Astrocyte (in vitro differentiated cells and primary cell): ENCODE measurements at places on chromosomes 11 and 22. TPM values are rescaled to one million over a fixed set of nuclear protein-coding genes. Genes with fewer than 3 reads are reported as not detected.

DNA sequence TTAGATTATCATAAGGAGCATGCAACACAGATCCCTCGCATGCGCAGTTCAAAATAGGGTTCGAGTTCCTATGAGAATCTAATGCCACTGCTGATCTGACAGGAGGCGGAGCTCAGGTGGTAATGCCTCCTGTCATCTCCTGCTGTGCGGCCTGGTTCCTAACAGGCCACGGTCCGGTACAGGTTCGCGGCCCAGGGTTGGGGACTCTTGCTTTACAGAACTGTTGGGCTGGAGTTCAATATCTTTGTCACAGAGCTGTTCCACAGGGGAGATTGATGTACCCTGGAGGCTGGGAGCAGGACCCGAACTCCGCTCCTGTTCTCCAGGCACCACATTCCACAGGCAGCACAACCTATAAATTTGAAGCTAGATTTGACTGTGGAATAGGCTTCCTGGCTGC, 358.1 kb upstream of the NARS2 start:
- no peak for DNase-seq

DNA sequence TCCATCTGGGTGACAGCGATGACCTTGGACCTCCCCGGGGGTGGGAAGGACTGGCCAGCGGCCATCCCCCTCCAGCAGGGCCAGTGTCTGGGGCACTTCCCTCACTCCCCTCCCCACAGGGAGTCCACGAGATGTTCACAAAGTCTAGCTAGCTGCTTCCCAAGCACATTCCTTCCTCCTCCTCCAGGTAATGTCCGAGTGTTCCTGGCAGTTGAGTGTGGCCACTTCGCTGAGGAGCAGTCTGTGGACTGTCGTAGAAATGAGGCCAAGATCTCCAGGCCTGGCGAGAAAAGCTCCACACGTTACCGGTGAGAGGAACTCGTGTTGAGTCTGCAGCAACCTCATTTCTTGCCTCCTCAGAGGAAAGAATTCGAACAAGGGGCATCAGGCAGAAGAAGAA, 425.5 kb downstream of the BRD1 start:
- no peak for DNase-seq

GRCh38 chr11:8290081-8290810, 26.6 kb upstream of the LMO1 start:
- no peak for DNase-seq

DNA sequence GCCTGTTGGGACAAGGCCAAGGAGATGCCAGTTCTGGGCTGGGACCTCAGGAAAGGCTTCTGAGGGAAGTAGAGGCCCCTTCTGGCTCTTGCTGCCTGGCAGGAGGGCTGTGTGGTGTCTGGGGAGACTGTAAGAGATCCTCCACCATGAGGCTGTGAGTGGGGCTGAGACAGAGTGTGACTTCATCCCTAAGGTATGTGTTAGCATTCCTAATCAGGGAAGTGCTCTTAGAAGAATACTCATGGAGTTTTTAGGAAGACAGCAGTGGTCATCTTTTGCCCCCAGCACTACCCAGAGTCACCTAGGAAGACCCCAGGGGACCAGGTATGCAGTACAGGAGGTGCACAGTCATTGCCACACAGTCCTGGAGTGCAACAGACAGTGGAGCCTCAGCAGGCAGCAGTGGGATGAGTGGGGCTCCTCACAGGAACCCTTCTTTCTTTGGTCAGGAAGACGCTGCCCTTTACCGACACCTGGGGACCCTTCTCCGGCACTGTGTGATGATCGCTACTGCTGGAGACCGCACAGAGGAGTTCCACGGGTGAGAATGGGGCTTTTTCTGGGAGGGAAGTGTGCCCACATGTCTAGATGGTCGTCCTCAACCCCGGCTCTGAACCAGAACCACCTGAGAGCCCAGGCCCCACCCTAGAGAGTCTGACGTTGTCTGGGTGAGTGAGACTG, 2.8 kb downstream of the RIC8A start:
- DNase-seq = peak; percentile 77

- DNase-seq = no peak
Observed at GRCh38 chr22:37092997-37093396, 16.5 kb downstream of the TMPRSS6 start.

DNA sequence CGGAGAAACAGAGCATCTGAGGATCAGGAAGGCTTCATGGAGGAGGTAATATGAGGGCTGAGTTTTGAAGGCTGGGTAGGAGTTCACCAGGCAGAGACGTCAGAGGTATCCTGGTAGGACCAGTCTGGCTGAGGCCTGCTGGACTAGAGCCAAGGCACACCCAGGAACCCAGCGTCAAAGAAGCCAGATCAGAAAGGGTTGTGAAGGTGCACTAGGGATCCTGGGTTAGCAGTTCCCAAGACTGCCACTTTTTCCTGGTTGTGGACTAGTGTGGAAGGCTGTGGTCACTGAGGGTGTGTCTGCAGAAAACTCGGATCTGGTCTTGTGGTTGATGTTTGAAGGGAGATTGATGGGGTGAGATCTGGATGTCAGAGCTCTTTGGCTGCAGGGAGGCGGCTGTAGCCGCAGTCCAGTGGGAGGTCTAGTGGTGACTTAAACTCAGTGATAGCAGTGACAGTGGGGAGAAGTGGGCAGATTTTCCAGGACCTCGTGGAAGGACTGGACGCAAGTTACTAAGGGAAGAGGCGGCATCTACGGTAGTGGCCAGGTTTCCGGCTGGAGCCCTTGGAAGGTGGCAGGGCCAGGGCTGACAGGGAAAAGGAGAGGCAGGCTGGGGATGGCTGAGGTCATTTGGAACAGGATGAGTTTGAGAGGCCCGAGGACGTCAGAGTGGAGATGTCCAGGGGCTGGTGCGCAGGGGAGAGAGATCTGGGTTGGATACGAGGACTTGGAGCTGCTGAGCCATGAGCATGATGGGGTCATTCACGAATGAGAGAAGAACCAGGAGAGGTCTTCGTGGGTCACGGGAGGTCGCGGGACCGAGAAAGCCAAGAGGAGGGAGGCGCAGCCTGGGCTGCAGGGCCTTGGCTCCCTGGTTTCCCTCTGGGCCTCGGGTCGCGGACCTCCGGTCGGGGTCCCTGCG, 10.9 kb downstream of the RELA start:
- peak; percentile 22 for DNase-seq

DNA sequence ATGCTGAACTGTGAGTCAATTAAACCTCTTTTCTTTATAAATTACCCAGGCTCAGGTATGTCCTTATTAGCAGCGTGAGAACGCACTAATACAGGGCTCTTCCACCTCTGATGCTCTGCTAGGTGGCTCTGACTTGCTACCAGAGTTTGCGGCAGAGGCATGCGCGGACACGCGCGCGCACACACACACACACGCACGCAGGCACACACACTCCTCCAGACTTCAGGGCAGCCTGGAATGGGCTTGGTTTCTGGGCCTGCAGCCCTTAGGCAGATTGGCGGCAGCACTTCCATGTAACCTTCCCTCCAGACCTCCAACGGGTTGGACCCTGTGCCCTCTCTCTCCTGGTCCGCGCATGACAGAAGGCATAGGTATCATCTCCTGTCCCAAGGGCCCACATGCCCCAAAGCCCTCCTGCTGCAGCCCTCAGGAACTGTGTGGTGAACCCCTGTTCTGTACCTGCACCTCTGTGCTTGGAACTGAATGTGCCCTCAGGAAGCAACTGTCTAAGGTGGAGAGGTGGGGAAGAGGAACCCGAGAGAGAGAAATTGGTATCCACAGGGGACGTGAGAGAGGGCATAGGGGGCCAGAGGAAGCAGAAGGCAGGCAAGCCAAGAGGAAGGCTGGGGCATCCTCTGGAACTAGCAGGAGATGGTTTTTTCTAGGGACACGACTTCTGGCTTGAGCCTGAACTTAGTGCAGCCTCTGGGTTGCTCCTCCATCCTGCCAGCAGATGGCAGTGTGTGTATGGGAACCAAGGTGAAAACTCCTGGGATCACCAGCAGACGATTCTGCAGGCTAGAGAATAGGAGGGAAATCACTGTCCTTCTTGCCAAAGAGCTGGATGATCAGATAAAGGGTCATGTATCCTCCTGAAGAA, 23.4 kb upstream of the RIC3 start:
- peak; percentile 40 for DNase-seq

DNA sequence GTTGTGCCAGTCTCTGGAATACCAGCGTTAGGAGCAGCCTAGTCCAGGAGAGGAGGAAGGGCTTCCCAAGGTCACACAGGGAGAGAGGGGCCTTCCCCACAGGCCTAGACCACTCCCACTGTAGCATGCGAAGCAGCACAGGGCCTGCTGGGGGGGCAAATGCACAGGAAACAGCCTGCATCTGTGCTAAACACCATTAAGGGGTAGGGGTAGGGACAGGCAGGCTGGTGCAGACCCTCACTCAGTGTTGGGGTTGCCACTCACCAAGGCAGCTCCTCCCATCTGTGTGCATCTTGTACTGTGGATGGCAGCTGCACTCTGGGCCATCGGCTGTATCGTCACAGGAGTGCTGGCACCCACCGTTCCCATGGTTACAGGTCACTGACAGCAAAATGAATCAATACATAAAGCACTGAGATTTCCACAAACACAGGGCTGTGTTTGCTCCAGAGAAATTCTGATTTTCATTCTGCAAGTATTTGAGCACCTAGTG, 24.9 kb downstream of the SCUBE2 start:
- DNase-seq = no peak

- no peak for DNase-seq
Observed at GRCh38 chr11:69178819-69179482, 23.2 kb downstream of the SMIM38 start.

DNA sequence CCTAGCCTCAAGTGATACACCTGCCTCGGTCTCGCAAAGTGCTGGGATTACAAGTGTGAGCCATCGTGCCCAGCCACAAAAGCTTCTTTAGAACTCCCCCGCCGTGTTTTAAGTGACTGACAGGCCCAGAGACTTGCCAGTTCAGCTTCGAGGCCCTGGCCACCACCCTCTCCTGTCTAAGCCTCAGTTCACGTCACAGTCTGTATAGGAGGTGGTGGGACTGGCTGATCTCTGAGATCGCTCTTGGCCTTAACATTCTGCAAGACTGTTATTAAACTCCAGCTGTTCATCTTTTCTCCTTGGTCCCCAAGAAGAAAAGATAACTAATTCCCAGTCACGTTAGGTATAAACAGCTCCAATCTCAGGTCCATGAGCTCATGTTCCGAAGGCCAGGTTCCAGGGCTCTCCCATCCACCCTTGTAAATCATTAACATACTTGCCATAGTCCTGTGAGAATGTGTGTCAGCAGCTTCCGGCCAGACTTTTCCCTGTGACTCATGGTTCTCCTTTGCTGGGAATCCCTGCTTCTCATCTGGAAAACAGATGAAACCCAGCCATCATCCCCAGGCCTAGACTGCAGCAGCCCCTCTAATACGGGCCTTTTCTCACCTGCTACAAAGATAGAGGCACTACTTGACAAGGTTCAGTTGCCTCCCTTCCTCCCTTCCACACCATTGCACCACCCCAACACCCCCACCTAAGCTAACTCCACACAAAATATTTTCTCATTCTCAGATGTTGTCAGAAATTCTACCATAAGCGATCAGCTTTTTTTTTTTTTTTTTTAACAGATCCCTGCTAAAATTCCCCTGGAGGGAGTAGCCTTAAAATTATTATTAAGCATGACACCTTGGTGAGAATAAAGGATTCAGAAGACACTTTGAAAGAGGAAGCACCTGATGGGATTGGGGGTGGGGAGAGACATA, 5.6 kb upstream of the KIAA0930 start:
- DNase-seq = peak; percentile 98

DNA sequence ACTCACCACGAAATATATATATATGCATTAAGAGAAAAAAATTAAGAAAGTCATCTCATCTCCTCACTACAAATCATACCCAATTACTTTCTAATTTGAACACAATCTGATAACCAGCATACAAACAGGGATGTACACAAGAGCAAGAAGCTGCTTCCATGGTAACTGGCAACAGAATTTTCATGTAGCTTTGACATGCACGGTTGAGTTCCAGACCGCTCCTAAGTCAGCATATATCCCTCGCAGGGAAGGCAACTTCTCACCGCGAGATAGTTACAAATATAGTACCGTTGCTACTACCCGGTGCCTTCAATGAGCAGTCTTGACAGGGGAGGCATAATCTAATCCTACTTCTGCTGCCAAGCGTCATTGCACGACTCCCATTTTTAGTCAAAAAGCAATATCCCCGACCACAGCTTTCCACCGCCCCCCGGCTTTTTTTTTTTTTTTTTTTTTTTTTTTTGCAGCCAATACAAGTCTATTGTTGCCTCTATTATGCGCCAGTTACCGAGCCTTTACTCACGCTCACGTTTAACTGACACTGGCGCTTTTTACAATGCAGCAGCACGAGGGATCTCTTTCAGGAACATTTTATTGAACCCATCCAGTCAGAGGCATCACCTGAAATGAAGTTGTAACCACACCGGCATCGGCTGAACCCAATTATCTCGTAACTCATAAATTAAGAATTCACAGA, 2.2 kb downstream of the CADM1 start:
- peak; percentile 36 for DNase-seq

DNA sequence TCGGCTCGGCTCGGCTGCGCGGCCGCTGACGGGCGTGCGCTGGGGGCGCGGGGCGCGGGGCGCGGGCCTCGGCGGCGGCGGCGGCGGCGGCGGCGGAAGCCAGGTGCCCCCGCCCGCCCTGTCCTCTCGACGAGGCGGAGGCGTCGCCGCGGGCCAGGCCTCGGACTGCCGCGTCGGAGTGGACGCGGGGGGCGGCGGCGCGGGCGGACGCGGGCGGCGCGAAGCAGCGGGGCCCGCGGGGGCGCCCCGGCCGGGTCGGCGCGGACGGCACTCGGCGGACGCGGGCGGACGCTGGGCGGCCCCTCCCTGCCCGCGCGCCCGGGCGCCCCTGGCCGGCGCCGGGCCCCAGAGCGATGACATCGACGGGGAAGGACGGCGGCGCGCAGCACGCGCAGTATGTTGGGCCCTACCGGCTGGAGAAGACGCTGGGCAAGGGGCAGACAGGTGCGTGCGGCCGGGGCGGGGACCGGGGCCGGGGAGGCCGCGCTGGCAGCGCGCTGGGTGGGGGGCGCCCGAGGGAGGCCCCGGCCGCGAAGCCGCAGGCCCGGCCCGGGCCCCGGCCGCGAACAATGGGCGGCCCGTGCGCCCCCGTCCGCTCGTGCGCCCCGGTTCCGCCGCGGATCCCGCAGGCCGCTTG, at the start of gene BRSK2:
Gene BRSK2, plus strand, starts transcription at position 3 of the 637 bp plus-strand sequence. Its CDS starts 351 bp downstream, at position 354.
- DNase-seq = no peak

DNA sequence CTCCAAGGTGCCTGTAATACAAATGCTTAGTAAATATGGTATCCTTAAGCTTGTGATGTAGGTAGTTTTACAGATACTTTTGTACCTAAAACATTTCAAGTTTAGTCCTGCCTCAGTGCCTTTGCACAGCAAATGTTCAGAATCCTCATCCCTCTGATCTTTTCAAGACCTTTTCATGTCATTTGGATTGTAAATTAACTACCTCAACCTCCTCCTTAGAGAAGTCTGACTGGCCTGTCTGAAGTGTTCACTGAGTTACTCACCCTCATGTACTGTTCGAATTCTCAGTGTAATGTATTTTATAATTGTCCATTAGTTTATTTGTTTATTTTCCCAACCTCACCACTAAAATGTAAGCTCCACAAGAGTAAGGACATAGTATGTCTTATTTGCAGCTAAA, 147.5 kb downstream of the ELP4 start:
- peak; percentile 10 for DNase-seq

XKR3 gene
- not detected in 2 replicates for total RNA-seq

PHETA2 gene
- 0.12 and 0.18 TPM in 2 replicates for total RNA-seq

SLC15A3 gene
- 66.3 and 87.8 TPM in 2 replicates for total RNA-seq

MS4A3 gene
- total RNA-seq = not detected in 2 replicates

FDXACB1 gene
- total RNA-seq = 1.7 and 2.6 TPM in 2 replicates

SUSD2 gene
- 0.72 and 0.77 TPM in 2 replicates for total RNA-seq

ZNF280A gene
- 0.09 TPM in 1 of 2 replicates, not detected in the other for total RNA-seq

PVALB gene
- not detected in 2 replicates for total RNA-seq

ALKBH3 gene
- total RNA-seq = 24.8 and 30.5 TPM in 2 replicates

RHOD gene
- total RNA-seq = 29.8 and 30.4 TPM in 2 replicates

SERPINH1 gene
- total RNA-seq = 768 and 923 TPM in 2 replicates

CCDC89 gene
- total RNA-seq = 0.26 and 0.30 TPM in 2 replicates

PLAAT3 gene
- total RNA-seq = 11.5 and 15.5 TPM in 2 replicates

ACCS gene
- 20.4 and 21.3 TPM in 2 replicates for total RNA-seq

UPK3A gene
- not detected in 2 replicates for total RNA-seq

AAMDC gene
- total RNA-seq = 49.0 and 53.1 TPM in 2 replicates
